ENCODE measurements at places on chromosomes 1 and 21.

GRCh38 chr1:204432708-204433107, 21.1 kb upstream of the PPP1R15B start:
- no peak for DNase-seq

GRCh38 chr1:162950187-162950586, 89.2 kb upstream of the CCDC190 start:
- DNase-seq, result no peak

- DNase-seq, result no peak
Observed at GRCh38 chr1:235129774-235130570, 1.3 kb upstream of the TOMM20 start.

GRCh38 chr1:60573121-60573520, 499.6 kb upstream of the C1orf87 start:
- DNase-seq, result no peak

DNA sequence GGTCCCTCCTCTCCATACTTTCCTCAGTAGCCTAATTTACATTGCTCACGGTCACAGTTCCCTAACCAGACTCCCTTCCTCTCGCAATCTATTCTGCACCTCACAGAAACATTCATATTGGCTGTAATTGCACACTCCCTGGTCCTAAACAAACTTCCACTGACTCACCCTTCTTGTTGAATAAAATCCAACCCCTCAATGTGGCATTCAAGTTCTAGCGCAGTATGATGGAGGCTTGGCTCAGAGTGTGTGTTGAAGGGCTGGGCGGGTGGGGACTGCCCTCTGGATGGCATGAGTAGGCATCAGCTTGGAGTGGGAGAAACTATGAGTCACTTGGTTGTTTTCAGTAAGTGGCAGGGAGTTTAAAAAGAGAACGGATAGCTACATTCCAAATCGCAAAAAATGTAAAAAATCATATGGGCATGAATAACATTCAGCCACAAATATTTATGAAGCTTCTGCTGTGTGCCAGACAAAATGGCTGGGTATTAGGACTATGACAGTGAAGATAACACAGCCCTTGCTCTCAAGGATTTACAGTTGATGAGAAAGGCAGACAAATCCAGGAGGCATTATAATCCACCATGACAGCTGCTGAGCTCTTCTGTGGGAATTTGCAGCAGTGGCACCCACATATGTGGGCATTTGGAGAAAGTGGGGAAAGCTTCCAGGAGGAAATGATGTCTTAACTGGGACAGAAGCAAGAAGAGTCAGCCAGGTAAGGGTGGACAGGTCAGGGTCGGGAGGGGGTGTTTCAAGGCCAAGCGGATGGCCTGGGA, 42.2 kb upstream of the LYST start:
- DNase-seq, result no peak

DNA sequence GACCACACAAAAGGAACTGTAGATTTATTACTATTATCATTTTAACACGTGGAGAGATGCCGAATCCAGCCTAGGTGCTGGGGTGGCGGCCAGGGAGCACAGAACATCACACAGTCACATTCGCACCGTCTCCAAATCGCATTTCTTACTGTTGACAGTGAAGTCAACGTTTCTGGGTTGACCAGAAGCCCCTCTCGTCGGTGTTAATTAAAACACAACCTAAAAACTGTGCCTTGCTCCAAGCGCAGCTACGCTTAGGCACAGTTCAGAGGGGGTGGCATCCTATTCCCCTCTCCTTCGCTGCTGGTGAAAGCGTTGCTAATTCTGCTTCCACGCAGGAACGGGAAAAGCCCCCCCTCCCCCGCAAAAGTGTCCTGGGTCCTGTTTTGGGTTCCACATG, 4.1 kb downstream of the RIPK4 start:
- DNase-seq, result no peak

- no peak for DNase-seq
Observed at GRCh38 chr1:37901893-37902225, 42.5 kb upstream of the MTF1 start.

DNA sequence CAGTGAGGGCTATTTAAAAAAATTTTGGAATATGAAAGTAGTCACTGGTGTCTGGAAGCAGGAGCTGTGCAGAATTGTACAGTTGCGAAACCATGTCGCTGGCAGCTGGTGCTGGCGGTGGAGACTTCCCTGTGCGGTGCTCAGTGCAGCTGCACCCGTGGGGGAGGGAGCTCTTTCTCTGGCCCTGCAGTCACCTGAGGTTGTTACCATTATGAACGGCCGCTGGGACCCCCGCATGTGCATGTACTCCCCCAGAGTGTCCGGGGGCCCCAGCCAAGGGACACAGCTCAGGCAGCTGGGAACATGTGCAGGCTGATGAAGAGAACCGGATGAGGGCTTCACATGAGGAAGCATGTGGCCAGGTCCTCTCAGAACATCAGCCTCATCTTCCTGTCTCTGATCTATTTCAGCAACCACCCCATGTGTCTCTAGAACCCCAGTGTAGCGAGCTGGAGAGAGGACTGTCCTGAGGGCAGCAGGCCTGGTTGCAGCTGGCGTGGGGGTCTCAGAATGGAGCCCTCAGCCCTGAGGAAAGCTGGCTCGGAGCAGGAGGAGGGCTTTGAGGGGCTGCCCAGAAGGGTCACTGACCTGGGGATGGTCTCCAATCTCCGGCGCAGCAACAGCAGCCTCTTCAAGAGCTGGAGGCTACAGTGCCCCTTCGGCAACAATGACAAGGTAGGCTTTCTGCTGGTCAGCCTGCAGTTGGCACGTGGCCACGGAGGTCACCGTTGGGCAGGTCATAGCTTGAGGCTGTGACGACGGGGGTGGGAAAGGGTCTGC, at the start of gene TRPM2:
TRPM2 (plus strand) TSS at position 431 of the 780 bp plus-strand sequence; CDS start at position 511, 80 bp downstream.
- DNase-seq, result no peak

DNA sequence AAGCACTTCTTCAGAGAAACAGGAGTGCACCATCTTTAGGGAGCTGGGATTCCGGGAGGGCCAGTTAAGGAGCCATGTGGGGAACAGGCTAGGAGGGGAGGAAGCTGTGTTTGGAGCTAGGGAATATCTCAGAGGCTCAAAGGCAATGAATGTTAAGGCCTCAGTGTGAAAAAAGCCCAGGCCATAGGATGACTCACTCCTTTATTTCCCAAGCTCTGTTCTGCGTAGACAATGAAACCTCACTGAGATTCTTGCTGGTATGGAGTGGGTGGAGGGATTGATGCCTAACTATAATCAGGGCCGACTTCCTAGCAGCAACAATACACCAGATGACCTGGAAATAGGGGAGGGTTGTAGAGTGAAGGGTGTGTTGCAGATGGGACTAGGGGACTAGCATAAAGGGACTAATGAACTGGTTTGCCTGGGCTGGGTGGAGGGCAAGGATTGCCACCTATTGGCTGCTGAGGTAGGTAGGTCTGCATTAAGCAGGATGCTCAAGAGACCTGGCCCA, 2.1 kb downstream of the GNAT2 start:
- DNase-seq, result no peak

- DNase-seq, result no peak
Observed at GRCh38 chr1:201488830-201489589, 17.9 kb downstream of the CSRP1 start.

DNA sequence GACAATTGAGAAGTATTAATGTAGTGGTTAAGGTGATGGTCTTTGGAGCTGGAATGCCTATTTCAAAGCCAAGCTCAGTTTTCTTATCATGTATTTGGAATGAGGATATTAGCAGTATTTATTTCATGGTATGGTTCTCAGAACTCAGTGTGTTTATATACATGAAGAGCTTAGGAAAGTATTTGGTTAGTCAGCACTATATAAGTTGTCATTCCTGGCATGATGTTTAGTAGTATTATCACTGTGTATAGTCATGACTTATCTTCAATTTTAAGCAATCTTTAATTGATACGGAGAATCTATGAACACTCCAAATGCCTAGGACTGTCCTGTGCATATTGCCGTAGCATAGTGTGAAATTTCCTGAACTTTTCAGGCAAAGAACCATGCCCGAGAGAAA, 501.9 kb upstream of the USP24 start:
- no peak for DNase-seq

DNA sequence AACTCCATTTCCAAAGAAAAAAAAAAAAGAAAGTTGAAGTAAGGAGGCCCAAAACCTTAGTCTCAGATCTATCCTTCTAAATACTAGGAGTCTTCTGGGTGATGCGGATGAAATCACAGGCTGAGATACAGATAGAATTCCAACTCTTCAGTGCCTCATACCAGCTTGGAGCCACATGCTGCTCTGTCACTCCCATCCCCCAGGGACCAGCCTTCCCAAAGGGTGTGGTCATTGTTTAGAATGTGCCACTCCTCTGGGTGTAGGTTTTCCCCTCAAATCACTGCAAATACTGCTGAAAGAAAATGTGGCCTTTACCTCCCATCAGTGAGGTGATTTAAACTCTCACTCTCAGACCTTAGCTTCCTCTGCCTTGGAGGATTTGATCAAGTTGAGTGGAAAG, 112.9 kb downstream of the CDC7 start:
- peak; percentile 7 for DNase-seq

- no peak for DNase-seq
Observed at GRCh38 chr1:31926252-31926651, 11.9 kb downstream of the PTP4A2 start.

DNA sequence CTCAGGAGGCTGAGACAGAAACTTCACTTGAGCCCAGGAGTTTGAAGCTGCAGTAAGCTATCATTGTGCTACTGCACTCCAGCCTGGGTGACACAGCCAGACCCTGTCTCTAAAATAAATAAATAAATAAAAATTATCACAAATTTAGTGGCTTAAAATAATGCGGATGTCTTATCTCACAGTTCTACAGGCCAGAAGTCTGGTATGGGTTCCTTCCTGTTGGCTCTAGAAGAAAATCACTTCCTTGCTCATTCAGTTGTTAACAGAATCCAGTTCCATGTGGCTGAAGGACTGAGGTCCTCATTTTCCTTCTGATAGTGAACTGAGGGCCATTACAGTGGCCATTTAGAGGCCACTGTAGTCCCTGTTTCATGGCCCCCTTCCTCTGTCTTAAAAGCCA, 94.6 kb upstream of the S1PR1 start:
- DNase-seq, result no peak

DNA sequence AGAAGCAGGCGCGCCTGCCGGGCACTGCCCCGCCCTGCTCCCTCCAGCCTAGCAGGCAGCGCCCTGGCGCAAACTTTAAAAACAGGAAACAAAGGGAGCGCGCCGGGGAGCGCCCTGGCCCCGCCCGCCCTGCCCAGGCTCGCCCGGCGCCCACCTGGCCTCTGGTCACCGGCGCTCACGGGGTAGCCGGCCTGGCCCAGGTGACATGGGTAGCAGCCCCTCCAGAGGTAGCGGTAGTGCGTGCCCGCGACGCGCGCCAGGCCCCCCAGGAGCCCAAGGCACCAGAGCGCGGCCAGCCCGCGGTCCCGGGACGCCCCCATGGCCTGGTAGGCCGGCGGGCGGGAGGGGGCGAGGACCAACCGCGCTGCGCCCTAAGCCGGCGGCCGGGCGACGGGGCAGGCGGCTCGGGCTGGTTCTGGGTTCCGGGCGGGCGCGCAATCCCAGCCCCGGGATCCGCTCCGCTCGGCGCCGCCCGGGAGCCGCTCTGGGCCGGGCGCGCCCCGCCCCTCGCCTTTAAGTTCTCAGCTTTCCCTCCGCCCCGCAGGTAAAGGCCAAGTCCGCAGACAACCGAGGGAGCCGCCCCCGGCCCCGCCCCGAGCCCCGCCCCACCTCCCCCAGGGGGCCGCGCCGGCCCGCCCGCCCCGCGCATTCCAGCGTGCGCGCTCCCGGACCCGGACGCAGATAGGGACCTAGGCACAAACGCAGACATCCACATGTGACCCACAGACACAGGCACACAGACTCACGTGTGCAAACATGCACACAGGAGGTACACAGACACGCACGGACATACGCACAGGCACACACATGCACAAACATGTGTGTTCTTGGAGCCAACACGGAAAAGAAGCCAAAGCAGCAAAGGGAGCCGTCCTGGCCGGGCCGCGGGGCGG, 76.7 kb downstream of the ARHGEF16 start:
- DNase-seq, result peak; percentile 13

DNA sequence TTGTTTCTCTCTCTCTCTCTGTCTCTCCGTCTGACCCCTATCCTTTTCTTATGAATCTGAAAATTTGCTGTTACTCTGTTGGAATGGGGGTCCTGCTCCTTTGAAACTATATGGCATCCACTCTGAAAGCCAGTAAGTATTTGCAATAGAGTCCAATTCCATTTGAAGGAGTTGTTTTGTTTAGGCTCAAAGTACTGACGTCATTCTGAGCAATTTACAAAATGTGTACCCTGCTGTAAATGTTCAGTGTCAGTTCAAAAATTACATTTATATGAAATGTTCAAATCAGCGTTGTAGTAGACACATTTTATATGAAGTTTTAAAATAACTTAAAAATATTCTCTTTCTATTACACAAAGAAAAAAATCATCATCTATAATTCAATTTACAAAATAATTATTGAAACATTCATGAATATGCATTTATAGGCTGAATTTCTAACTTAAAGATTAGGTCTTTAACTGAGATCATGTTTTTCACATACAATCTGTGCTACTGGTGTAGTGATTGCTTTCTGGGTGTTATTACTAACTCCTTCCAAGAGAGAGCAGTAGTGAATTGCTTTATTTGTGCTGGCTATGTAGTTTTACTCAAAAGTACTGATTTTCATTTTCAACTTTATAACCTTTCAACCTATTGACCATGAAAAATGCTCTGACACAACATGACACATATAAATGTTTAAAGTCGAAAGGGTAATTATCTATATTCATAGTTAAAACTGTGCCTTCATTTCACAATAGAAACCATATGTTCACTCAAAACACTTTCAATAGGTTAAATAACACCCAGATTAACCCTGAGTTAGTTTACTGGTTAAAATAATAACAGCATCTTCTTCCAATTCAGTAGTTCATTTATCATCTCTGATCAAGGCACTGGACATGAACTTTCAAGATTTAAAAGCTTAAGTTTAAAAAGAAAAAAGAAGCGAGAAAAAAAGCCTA, 253.1 kb upstream of the ADGRL4 start:
- peak; percentile 51 for DNase-seq

- DNase-seq, result no peak
Observed at GRCh38 chr21:34289856-34290255, 74.0 kb upstream of the KCNE2 start.

- peak; percentile 34 for DNase-seq
Observed at GRCh38 chr1:26602378-26602959, 72.9 kb downstream of the RPS6KA1 start.

DNA sequence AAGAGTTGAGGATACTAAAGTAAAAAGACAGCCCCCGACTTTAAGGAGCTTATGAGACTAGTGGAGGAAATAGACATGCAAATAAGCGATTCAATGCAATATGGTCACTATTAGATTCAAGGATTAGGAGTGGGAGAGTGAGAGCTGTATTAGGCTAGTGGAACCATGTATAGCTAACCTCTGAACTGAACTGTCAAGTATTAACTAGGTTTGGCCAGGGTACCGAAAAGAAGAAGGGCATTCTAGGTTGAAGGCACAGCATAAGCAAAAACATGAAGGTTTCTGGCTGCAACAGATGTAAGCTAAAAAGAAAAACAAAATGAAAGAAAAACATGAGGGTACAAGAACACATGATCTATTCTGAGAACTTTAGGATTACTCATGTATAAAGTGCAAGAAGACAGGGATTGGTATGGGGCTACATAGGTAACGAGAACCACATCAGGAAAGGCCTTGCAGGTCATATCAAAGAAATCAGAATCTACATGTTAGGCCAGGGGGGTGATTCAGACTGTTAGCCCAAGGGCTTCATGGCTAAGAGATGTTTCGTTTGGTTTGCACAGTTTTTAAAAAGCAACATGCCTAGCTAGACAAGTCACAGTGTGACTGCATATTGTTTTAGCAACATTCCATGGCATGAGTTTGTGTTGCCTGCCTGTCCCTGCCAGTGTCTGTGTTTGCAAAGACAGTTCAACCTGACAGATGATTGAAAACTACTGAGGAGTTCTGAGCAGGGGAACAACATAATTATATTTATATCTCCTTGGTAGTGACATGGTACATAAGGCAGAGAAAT, 54.4 kb upstream of the HAO2 start:
- no peak for DNase-seq

All from NCI-H748 treated with DMSO at 0.1 percent for 48 hours (cell line).